A549 treated with Mapracorat at 1 μM for 4 hours (cell line): ENCODE measurements at places on chromosomes 7 and 10. TPM values are rescaled to one million over a fixed set of nuclear protein-coding genes. Genes with fewer than 3 reads are reported as not detected.

Gene GPR85
- not detected in 5 replicates for total RNA-seq

Gene SPDYE6
- total RNA-seq, result not detected in 5 replicates

Gene DNAJC12
- total RNA-seq, result 51.9 to 68.0 TPM (median 54.4 TPM) in 5 replicates

Gene ADCYAP1R1
- total RNA-seq, result 0.02 to 0.08 TPM (median 0.04 TPM) in 4 of 5 replicates, not detected in the other

Gene EN2
- total RNA-seq, result 0.54 to 1.1 TPM (median 0.86 TPM) in 5 replicates
